ENCODE measurements at places on chromosomes 5 and 9. TPM values are rescaled to one million over a fixed set of nuclear protein-coding genes. Genes with fewer than 3 reads are reported as not detected.

Gene ADRB2
- polyA plus RNA-seq: 0.63 TPM

DNA sequence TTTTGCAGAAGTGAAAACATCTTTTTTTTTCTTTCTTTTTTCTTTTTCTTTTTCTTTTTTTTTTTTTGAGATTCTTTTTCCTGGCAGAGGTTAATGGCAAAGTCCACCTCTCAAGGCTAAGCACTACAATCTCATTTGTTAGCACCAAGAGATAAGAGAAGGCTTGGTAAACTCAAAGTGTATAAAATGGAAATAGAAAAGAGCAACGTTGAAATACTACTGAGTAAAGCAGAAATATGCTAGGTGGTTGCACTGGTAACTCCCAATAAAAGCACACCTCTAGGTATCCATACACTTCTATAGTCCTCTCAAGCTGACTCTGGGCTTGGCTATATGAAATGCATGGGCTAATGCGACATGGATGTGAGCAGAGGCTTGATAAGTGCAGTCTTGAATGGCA, 188.9 kb downstream of the RAB3C start:
- no peak for DNase-seq

DNA sequence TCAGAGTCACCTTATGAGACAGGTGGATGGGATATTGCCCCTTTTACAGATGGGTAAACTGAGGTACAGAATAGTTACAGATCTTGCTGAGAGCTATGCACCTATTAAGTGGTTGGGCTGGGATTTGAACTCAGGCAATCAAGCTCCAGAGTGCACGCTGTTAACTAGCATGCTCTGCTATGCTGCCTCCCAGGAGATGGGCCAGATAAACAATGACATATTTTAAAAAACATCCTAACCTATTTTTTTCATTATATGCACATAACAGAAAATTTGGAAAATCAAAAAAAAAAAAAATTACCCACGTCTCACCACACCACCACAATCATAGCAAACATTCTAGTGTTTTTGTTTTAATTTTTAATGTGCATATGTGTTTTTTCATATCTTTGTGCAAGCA, 123.4 kb upstream of the STC2 start:
- no peak for DNase-seq

DNA sequence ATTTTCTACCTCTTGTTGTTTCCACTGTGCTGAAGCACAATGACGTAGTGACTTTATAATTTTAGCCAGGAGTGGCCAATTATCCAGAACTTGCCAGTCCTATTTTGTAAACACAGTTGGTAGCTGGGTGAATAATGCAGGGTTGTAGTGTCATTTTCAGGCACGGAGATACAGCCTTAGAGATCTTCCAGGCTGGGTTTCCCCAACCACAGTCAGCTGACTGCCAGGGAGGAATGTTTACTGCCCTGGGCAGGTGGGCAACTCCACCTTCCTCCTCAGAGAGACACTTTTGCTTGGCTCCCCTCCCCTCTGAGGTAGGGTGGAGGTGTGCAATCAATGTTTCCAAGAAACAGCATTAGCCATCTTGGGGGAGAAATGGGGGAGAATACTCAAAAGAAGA, 228.1 kb upstream of the NR4A3 start:
- DNase-seq: no peak
